ENCODE measurements at places on chromosomes 1 and 21.

DNA sequence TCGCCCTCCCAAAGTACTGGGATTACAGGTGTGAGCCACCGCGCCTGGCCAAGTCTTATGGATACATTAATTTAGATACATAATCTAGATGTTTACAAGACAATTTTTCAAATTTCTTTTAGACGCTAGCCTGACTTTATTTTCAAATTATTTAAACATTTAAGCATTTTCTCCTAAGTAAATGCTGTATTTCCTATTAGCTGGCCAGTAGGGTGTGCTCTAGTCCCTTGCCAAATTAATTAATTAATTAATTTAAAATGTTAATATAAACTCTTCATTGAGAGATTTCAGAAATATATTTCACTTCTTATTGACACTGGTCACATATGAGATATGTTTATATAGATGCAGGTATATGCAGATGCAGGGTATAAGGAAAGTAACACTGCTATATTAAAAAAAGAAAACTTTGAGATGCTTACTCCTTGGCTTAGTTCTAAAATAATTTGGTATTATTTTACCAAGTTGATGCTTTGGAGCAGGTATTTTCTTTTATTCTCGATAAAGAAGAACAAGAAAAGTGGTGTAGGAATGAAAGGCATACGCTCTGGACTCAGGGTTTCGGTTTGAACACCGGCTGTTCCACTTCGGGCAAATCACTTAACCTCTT lies 5.2 kb upstream of the ERRFI1 start:
- DNase-seq: no peak

DNA sequence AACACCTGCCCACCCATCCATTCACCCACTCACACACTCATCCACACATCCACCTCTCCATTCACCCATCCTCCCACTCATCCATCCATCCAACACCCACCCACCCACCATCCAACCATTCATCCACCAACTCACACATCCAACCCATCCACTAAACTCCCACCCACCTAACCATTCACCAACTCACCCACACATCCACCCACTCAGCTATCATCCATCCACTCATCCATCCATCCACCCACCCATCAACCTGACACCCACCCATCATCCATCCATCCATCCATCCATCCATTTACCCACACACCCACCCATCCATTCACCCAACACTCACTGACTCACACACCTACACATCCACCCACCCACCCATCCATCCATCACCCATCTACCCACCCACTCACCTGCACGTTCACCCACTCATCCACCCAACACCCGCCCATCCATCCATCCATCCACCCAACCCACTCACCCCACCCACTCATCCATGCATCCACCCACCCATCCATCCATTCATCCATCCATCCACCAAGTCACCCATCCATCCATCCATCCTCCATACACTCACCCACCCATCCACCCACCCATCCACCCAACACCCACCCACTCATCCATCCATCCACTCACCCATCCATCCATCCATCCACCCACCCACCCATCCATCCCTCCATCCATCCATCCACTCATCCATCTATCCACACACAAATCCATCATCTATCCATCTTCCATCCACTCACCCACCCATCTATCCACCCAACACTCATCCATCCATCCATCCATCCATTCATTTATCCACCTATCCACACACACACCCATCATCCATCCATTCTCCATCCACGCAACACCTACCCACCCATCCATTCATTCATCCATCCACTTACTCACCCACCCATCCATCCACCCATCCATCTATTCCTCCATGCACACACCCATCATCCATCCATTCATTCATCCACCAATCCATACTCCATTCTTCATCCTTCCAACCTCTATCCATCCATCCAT lies 17.4 kb upstream of the PRDM16 start:
- no peak for DNase-seq

- DNase-seq: no peak
Measured at GRCh38 chr1:84540759-84541158, 33.5 kb downstream of the CTBS start.

- no peak for DNase-seq
Measured at GRCh38 chr1:212690816-212691403, 8.7 kb downstream of the BATF3 start.
